ENCODE measurements at places on chromosomes 2 and 18.
A peak's percentile ranks its signal among the peaks of the same experiment; 100 is the strongest.

GRCh38 chr2:67515538-67515937, 118.4 kb downstream of the ETAA1 start:
- DNase-seq, result no peak

DNA sequence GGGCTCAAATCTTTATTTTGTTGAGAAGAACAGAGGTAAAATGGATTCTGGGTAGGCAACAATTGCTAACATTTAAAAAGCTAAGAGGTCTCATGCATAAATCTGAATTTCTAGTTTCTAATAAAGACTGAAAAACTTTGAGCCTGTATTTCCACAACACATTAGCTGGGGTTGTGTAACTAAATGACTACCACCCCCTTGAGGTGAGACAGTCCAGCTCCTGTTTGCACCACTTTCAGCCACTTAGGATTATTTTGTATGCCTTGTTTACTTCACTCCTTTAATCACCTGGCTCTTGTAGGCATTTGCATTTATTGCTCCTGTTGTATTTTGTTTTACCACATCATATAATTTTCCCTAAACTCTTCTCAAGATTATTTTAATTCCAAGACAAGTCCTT, 376.6 kb downstream of the PTH2R start:
- DNase-seq, result no peak

DNA sequence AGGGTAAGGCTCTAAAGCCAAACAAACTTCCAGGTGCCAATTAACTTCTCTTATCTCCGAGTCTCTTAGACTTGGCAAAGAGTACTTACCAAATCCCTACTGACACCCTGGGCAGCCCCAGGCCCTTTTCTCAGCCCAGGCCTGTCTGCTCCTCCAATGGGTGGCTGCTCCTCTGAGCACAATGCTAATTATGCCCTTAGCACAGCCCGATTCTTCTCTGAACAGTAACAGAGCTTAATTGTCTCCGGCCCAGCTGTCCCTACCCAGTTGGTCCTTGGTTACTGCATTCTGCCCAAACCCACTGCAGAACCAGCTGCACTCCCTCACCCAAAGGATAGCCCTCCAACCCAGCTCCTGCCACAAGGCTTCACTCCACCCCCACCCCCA, 110.3 kb downstream of the SMAD7 start:
- peak; percentile 83 for DNase-seq

DNA sequence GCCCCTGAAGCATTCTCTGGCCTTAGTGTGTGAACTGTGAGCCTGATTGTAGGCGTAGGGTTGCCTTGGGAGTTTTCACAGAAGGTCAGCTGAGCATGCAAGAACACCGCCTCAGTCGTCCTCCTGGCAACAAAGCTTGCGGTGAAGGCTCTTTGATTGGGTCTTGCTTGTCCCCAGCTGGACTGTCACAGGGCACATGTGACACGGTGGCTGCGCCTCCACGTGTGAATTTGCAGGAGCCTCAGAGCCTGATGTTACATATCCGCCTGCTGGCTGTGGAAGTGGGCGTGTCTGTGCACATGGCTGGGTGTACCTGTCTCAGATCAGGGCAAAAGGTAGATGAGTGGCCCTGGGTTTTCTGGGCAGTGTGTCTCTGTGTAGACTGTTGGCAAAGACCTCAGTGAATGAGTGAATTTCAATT, 228.7 kb downstream of the HAUS1 start:
- DNase-seq, result no peak

GRCh38 chr2:181673173-181673572, 7.1 kb downstream of the NEUROD1 start:
- no peak for DNase-seq

GRCh38 chr2:15388406-15389325, 172.5 kb downstream of the NBAS start:
- no peak for DNase-seq

DNA sequence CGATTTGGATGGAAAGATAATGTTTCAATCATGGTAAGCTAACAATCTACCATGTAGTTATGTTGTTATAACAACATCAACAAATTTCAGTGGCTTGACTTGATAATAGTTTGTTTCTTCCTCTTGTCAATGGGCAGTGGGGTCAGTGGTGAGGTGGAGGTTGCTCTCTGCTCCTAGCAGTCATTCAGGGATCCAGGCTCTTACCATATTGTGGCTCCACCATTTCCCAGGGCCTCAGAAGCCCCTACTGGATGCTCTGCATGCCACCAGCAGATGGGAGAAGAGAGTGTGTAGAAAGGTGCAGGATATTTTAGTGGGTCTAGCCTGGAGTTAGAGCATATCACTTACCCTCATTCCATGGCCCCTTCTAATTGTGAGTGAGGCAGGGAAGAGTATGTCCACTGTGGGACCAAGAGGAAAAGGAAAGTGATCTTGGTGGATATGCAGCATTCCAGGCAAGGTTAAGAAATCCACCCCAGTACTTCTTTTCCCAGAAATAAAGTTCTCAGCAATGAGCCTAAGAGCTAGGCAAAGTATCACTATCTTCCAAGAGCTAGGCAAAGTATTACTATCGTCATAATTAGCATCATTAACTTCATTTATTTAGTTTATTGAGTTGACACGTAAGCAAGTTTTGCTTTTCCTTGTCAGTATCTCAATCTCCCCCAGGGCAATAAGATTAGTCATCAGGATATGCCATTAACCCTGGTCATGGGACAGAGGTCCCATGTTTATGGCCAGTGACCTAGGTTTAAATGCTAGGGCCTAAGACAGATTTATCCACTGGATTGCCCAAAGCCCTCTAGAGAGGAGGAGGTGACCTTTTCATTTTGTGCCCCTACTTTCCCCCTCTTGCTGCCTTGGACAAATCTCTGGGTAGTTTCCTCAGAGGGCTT, 4.2 kb upstream of the IWS1 start:
- no peak for DNase-seq

DNA sequence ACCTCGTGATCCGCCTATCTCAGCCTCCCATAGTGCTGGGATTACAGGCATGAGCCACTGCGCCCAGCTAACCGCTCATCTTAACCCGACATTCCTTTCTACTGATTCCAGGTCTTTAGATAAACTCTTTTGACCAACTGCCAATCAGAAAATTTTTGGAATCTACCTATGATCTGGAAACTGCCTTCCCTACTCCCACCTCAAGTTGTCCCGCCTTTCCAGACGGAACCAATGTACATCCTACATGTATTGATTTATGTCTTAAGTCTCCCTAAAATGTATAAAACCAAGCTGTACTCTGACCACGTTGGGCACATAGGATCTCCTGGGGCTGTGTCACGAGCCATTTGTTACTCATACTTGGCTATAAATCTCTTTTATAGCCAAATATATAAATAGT, 3.2 kb upstream of the NEU2 start:
- no peak for DNase-seq

GRCh38 chr2:197378494-197379307, 56.1 kb downstream of the SF3B1 start:
- peak; percentile 63 for DNase-seq

GRCh38 chr2:72788756-72789155, 37.1 kb downstream of the EXOC6B start:
- DNase-seq, result no peak

Measured in midbrain (tissue), 1 donor.